CD4-positive, alpha-beta memory T cell (primary cell): ENCODE measurements at places on chromosomes 16 and 17. TPM values are rescaled to one million over a fixed set of nuclear protein-coding genes. Genes with fewer than 3 reads are reported as not detected.

ZP2 gene
- not detected for total RNA-seq

KRTAP16-1 gene
- total RNA-seq, result 0.28 TPM

BFAR gene
- 79.6 TPM for total RNA-seq

C17orf113 gene
- total RNA-seq, result 0.76 TPM

NPW gene
- total RNA-seq, result not detected

- H3K36me3 ChIP-seq, result no peaks in the 10 kb centered on the region
Measured at GRCh38 chr16:57141822-57142631, 43.8 kb downstream of the PSME3IP1 start.

DNA sequence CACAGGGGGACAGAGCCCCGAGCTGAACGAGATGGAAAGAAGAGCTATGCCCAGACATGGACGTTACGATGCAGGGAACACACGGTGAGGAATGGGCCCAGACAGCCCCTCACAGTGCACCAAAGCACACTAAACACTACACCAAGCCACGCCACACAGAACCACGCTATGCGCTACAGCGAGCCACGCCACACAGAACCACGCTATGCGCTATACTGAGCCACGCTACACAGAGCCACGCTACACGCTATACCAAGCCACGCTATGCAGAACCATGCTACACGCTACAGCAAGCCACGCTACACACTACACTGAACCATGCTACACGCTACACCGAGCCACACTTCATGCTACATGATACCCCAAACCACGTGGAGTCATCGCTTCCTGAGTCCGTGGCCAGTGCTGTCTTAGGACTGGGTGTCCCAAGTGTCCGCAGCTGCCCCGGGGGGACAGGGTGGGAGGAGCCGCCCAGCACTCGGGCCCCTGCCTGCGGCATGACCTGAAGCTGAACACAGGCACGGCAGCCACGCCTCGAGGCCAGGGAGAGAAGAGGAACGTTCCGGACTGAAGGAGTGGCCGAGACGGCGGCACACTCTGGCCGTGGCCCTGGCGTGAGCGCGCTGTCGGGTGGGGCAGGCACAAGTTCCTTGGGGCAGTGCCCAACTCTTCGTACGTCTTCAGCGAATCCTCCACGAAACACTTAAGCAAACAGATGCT, 61.3 kb downstream of the LMF1 start:
- DNase-seq, result no peak
- H3K4me1 ChIP-seq, result no peaks in the 10 kb centered on the region
- no peak overlapping the region for H3K27ac ChIP-seq
- H3K4me3 ChIP-seq, result no peak overlapping the region
- H3K36me3 ChIP-seq, result no peaks in the 10 kb centered on the region
- no peaks in the 10 kb centered on the region for H3K27me3 ChIP-seq

DNA sequence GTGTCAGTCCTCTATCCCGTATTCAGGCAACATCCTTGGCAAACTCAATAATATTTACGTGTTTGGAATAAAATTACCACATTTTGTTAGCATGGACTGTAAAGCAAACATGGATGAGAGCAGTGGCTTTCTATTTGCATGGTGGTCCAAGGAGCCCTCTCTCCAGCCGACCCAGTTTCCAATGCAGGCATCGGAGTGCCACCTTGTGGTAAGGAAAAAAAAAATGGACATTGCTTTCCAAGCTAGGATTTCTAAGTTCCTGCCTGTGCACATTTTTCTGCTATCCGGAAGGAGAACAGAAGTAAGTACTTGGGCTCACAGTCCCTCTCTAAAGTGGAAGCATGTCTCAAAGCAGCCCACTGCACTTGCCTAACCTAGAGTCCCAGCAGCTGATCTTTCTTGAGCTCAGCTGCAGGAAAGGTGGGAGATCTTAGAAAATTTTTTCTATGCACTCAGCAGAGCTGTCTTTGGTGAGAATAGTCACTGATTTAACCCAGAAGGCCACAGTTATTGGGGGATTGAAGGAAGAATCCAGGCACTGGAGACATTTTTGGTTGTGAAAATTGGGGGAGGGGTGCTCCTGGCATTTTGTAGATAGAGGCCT, 46.0 kb upstream of the ERCC4 start:
- H3K27me3 ChIP-seq, result no peaks in the 10 kb centered on the region
- no peak overlapping the region for H3K27ac ChIP-seq
- no peak overlapping the region for H3K4me3 ChIP-seq
- DNase-seq, result no peak
- no peaks in the 10 kb centered on the region for H3K36me3 ChIP-seq

DNA sequence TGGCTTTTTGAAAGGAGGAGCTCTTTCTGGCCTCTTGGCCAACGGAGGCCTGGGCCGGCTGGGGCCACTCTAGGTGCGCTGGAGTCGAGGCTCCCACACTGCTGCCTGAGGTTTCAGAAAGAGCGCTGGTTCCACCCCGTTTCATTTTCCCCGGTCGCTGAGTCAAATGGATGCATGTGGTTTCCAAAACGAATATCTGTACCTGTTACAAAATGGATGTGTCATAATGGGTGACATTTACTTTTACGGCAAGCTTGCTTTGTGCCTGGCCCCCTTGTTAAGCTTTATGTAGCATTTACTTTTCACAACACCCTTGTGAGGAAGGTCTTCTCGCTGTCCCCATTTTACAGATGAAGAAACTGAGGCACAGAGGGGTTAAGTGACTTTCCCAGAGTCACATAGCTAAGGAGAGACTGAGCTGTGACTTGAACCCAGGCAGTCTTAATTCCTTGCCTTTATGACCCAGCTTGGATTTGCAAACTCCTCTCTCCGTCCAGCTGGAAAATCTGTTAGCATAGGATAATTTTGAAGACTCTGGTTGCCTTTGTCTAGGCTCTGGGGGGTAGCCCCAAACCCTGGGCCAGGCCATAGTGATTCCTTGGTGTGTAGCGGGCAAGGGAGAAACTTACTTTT, 10.6 kb downstream of the KSR1 start:
- no peaks in the 10 kb centered on the region for H3K36me3 ChIP-seq
- peaks cover 50% of the 10 kb centered on the region for H3K4me1 ChIP-seq
- H3K27ac ChIP-seq, result no peak overlapping the region
- no peaks in the 10 kb centered on the region for H3K27me3 ChIP-seq
